ENCODE measurements at places on chromosomes 11 and 22. TPM values are rescaled to one million over a fixed set of nuclear protein-coding genes. Genes with fewer than 3 reads are reported as not detected.

- no peak for DNase-seq
Observed at GRCh38 chr11:35917676-35918075, 26.2 kb upstream of the LDLRAD3 start.

GRCh38 chr11:578276-579035 lies 2.2 kb downstream of the PHRF1 start:
- no peak for DNase-seq

Gene TMEM218
- 38.2 TPM for total RNA-seq

Gene CDC42EP1
- under 0.01 TPM for total RNA-seq

Gene OR51B4
- total RNA-seq = 0.54 TPM

Data from hematopoietic multipotent progenitor cell (in vitro differentiated cells).